ENCODE measurements at places on chromosomes 3 and 15.

GRCh38 chr3:1969281-1969680, 129.4 kb upstream of the CNTN4 start:
- no peak for DNase-seq

GRCh38 chr3:108025177-108025576, 65.7 kb downstream of the CD47 start:
- no peak for DNase-seq

- DNase-seq: no peak
These were observed 21.6 kb upstream of the SPTBN5 start for GRCh38 chr15:41915255-41915994.

DNA sequence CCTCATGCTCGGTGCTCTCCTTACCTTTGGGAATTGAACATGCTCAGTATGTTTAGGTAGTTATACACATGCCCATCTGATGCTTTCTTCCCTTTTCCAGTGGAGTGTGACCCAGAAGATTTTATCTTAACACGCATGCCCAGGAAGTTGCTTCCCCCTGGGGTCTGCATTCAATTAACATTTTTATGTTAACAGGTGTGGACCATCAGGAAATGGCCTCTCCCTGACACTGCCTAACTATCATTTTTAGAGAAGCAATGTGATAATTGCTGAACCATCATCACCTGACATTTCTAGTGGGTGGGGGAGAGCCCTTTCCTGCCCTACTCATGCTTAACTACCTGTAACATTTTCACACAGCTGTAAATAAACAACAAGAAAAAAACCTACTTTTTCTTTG, 55.1 kb upstream of the TGFBR2 start:
- DNase-seq: no peak

DNA sequence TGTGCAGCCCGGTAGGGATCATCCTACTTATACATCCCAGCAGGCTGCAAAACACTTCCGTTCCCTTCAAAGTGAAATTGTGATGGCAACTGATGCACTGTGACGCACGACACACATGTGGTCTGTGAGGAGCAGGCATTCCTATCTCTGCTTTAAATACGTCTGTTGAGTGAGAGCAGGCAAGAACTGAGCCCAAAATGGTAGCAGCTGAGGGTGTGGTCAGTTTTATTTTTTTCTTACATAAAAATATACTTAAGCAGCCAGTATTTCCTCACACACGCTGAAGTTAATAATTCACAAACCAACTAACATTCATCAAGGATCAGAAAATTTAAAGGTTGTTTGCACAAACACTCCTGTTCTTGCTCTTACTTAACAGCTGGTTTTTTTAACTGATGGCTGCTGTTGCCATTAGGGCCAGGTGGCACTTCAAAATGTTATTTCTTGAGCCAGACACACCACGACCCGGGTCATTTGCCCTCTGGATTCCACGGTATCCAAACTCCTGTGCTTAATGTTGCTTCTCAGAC, 23.9 kb downstream of the LRIG1 start:
- no peak for DNase-seq

GRCh38 chr3:73422571-73422970, 202.2 kb downstream of the PDZRN3 start:
- no peak for DNase-seq

DNA sequence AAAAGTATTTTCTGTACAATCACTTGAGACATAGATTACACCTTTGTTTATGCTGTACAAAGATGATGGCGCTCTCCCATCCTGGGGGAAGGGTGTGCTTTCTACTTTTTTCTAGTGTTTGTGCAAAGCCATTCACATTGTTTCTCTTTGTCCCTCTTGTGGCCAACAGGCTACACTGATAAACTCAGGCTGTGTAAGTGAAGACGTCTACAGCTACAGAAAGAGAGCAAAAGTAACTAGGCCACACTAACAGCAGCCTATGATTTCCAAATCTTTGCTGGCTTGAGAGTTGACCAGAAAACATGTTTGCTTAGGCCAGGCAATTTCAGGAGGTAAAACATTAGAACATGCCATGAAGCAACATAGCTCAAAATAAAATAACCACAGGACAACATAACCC, 75.1 kb downstream of the FOXB1 start:
- DNase-seq: no peak

DNA sequence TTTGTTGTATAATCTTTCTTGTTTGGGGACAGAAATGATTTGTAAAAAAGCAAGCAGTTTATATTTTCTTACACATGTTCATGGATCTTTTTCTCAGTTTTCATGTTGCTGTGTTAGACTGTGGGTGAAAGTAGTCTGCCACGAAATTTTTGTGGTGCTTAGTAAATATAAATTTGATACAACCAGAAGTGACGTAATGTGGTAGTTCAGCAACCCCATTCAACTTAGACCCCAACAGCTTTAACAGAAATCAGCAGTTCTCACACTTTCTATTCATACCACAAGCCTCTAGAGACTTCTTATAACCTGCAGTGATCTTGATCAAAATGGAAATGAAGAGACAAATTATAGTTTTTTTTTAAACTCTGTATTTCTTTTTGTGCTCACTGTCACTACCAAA, 120.2 kb upstream of the IGSF10 start:
- DNase-seq: peak; percentile 17

DNA sequence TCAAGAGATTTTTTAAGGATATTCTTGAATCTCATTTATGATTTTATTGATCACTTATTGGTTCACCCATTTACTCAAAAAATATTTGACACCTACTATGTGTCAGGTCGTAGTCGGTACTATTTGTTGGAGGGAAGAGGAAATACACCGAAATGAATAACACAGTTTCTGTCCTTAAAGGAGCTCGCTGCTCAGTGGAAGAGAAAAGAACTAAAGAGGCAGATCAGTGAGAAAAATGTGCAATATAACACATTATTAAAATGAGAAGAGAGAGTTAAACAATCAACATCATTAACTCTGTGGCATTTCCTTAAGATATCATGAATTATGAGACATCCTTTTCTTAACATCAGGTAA, 56.1 kb upstream of the ADAMTS9 start:
- no peak for DNase-seq

DNA sequence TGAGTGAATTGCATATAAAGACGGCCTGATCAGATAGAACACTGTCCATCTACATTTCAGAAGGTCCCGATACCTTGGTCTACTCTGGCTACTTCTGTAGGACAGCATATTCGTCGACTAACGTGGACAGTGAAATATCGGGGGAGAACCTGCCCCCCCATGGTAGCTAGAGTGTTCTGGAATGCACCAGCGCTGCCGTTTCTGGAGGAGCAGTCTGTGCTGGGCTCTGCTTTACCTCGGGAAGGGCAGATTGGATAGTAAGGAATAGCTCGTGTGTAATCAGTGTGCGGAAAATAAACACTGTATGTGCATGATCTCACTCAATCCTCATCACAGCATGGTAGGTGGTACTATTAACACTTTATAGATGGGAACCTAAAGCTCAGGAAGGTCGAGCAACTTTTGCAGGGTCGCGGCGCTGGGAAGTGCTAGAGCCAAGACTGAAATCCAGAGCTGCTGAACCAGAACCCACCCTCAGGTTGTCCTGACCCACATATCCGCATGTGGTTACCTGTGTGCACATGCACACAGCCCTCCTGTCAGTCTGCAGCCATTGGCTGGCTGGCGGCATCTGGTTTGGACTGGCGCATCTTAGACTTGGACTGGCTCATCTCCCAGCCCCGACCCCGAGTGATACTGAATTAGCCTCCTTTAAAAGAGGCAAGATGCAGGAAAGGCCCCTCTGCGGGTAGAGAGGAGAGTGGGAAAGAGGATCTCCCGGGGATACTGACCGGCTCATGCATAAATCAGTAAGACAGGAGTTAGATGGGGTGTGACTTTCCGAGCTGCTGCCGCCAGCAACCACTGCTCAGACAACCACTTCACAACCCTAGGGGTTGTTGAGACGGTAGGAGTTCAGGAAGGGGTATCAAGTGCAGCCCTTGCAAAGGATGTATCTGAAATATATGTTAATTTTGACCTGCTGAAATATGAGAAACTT, 155.0 kb upstream of the BHLHE40 start:
- no peak for DNase-seq

DNA sequence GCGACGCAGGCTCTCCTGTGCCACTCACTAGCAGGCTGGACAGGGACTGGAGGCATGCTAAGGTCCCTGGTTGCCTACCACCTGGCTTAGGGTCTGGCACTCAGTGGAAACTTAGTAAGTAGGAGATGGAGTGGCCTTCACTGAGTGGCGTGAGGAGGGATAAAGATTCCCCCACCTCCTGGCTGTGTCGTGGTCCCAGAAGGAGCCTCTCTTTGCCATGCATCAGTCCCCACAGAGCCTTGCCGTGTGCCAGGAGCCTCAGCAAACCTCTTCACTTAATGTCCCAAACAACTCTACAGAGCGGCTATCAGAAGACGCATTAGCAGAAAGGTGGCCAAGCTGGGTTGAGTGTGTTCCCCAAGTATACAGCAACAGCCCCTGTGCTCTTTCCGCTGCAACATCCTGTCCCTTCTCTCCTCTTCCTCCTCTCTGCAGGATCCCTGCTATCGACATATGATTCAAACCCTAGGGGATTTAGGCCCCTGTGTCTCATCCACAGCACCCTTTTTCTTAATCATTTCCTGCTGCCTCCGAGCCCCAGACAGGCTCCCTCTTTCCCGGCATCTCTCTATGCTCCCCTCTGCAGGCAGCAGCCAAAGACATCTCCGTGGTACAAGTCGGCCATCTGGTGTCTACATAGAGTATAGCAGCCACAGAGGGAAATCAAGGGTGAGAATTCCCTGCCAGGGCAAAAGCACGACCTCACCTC, 66.7 kb downstream of the SLC6A1 start:
- DNase-seq: peak; percentile 64

DNA sequence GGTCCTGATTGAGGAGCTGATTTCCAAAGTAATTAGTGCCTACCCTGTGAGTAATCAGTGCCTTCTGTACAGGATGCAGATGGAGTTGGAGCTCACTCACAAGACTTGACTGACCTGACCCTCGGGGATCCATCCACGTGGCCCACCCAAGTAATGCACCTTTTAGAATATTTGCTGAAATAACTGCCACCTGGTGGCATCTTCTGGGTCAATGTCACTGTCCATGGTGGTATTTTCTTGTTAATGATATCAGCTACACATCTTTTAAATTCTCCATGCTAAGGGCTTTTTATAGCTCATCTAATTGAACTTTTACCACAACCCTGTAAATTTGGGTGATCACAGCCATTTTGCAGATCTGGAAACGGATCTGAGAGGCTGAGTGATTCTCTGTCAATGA, 74.3 kb upstream of the ANKRD34C start:
- no peak for DNase-seq

GRCh38 chr3:45612918-45613602, 18.5 kb downstream of the LIMD1 start:
- DNase-seq: no peak

- DNase-seq: no peak
These were observed 1004.1 kb downstream of the TBL1XR1 start for GRCh38 chr3:176193032-176193730.

GRCh38 chr15:38195191-38195901, 57.3 kb upstream of the SPRED1 start:
- DNase-seq: no peak

DNA sequence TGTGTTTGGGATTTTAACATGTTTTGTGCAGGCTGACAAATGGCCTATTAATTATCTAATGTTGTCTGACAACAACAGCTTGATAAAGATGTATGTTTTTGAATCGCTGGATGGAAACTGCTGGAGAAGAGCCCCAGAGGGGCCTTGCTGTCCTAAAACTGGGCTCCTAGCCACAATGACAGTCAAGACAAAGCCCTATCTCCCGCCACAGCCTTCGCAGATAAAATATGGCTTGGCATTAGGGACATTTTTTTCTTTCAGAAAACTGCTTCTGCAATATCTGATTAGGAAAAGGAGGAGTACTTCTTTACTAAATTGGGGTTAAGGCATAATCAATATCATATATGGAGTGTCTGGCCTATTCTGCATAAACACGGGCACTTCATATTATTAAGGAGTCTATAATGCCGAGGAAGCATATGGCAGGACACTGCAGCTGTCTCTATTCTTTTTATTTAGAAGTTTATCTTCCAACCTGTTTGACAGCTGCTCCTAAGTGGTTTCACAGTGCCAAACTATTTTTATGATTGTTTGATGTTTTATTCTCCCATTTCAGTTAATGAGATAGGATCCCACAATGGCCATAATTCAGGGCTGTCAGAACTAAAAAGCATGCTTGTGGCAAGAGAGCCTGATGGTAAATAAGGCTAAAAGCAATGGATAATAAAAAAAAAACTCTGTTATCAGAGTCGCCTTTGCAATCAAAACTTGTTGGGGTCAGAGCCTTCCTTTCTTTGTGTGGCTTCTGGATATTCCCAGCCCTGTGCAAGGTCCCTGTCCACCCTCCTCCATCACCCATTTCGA, 210.1 kb downstream of the MECOM start:
- peak; percentile 67 for DNase-seq

DNA sequence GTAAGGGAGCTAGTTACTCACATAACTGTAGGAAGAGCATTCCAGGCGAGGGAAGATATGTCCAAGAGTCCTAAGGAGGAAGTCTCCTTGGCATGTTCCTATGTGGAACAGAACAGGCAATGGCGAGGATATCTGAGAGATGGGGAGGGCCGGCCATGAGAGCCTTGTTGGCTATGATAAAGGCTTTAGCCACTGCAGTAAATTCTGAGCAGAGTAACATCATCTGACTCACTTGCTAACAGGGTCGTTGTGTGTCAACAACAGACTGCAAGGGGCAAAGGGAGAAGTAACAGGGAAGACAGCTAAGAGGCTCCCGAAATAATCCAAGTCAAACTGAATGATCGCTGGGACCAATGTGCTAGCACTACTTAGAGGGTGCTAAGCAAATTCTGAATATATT, 21.6 kb downstream of the SFMBT1 start:
- no peak for DNase-seq

DNA sequence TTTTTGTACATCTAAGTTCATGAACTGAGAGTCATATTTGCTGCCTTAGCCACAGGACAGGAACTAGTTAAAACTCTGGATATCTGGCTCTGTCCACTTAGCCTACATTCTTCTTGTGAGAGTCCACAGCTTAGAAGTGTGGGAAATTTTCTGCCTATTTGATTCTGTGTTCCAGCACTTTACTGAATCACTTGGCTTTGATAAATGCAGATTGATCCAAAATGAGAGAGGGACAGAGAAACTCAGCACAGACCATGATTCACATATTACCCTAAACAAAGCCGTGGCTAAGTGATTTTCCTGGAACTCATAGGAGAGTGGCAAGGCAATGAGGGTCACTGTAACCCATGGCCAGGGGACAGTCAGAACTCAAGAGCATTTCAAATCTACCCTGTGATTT, 87.5 kb upstream of the CADPS start:
- DNase-seq: no peak

DNA sequence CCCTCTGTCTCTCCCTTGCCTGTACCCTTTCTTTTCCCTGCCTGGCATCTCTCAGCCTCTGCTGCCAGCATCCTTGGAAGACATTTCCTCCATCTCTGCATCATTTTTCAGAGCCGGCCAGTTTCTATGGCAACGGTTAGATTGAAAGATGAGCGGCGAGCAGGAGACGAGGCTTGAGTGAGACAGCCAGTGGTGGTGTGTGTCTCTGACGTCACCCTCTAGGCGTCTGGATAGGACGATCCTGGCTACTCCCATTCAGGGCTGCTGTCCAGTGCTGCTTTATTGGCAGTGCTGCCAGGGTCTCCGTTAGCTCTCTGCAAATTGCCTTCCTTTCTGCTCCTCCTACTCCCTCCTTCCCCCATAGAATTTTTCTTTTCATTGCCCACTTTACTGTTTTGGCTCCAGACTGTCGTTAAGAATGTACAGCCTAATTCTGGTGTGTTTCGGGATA, 57.9 kb downstream of the TRAK1 start:
- peak; percentile 90 for DNase-seq

GRCh38 chr15:78232951-78233350, 1.4 kb downstream of the ACSBG1 start:
- no peak for DNase-seq
